T47D (cell line): ENCODE measurements at places on chromosomes 1 and 21.
A peak's percentile ranks its signal among the peaks of the same experiment; 100 is the strongest.

DNA sequence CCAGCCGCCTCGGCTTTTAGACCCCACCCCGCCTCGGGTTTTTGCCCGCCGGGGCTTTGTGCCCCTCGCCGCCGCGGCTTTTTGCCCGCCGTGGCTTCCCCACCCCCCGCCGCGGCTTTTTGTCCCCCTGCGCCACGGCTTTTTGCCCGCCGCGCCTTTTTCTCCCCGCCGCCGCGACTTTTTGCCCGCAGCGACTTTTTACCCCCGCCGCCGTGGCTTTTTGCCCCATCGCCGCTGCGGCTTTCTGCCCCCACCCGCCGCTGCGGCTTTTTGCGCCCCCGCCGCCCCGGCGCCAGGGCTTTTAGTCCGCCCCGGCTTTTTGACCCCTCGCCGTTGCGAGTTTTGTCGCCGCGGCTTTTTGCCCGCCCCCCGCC is 474.4 kb downstream of the FAM72C start:
- no peak for DNase-seq

- DNase-seq, result no peak
Measured at GRCh38 chr1:24308365-24309015, 10.7 kb upstream of the GRHL3 start.

GRCh38 chr1:83741770-83742169 is 257.2 kb downstream of the TTLL7 start:
- no peak for DNase-seq

GRCh38 chr1:113452921-113453770 is 62.8 kb downstream of the MAGI3 start:
- peak; percentile 54 for DNase-seq
